ENCODE measurements at places on chromosomes 5 and 9.

DNA sequence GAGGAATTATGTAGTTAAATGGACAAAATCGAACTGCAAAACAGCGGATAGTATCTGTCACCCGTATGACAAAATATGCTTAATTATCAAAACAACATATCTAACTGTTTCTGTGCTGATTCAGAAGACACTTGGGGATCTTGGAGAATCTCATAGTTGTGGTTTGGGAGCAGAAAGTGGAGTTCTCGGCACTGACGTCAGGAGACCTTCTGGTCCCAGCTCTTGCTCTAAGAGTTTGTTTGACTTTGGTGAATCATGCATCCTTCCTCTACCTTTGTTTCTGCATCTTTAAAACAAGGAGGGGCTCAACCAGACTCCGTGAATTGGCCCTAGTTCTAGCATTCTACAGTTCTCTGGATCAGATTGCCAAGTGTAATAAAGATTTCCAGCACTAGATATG is 37.0 kb upstream of the TAF1L start:
- no peak for DNase-seq

GRCh38 chr9:93316726-93317494 is 133.0 kb downstream of the WNK2 start:
- no peak for DNase-seq

DNA sequence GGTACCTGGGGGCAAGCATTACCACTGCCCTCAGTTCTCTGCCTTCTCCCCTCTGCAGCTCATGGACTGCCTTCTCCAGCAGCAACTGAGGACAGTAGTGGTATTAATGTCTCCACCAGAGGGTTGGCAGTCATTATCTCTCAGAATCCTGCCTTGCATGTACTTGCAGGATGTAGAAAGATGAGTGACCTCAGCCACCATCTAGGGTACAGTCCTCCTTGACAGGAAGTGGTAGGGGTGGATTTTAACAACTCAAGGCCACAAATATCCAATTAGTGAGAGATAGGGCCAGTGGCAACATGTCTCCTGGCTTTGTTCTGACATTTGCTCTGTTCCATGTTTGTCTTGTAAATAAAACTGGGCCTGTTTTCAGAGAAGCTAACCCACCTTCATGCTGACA is 47.2 kb downstream of the F2R start:
- no peak for DNase-seq

DNA sequence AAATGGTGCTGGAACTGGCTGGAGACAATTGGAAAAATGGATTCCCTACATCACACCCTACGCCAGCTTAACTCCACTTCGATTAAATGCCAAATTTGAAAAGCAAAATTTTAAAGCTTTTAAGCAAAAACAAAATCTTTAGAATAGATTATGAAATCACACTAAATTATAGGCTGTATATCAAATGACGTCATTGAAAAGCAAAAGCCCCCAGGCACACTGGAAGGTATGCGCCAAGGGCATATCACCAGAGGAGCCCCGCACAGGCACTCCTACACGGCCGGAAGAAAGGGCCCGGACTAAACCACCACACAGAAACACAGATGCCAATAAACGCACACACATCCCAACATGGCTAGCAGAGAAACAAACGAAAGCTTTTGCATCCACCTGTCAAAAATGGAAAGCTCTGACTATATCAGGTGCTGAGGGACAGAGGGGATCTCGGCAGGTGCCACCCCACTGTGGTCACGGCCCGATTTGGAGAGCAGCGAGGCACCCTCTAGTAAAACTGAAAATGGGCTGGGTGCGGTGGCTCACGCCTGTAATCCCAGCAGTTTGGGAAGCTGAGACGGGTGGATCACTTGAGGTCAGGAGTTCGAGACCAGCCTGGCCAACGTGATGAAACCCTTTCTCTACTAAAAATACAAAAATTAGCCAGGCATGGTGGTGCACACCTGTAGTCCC is 17.0 kb upstream of the MXD3 start:
- DNase-seq = no peak

DNA sequence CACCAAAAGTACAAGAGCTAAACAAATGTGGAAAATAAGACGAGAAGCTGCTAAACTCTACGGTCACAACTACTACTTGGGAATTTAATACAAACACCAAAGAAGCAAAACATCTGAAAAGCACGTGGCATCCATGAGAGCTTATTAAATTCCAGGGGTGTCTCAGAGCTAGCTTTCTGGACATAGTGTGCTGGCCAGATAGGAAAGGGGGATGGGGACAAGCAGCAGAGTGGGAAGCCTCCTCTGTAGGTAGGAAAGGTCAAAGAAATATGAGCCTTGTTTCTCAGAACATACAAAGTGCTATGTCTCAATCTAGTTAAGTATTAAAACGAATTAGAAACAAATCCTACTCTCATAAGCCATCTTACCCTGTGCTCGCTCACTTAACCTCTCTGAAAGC is 51.3 kb upstream of the GOLPH3 start:
- no peak for DNase-seq

- DNase-seq = no peak
Observed at GRCh38 chr9:136021872-136022681, 60.9 kb upstream of the UBAC1 start.

GRCh38 chr9:17531642-17532254 is 47.1 kb upstream of the SH3GL2 start:
- DNase-seq = no peak

GRCh38 chr9:101047848-101048397 is 19.4 kb downstream of the PLPPR1 start:
- no peak for DNase-seq

GRCh38 chr5:137383909-137384308 is 115.2 kb downstream of the SPOCK1 start:
- no peak for DNase-seq

All from SIG-M5 (cell line).